ENCODE measurements at places on chromosomes 7 and 10.

DNA sequence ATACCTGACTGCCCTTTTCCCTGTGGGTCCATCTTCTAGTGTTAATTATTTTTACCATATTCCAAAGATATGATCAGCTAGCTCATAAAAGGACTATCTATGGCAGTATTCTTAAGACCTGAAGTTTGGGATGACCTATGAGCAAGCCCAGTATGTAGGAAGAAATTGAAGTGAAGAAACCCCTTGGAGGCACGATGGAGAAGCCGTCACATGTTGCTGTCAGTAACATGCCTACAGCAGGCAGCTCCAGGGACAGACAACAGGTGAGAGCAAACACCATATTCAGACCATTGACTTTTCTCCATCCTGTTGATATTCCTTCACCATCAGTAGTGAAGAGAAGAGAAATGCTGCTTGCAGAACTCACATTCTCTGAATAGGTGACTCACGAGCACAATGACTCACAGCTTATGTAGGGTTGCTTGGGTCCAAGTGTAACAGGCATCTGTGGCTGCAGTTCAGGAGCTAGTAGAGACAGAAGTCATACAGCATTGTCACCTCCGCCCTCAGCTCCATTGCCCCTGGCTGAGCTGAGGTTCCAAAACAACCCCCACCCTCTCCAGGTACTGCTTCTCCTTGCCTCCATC, 8.4 kb upstream of the LYZL2 start:
- DNase-seq = no peak

- DNase-seq = no peak
Observed at GRCh38 chr7:91264046-91264923, at the start of gene FZD1. Gene FZD1, plus strand, starts transcription at chr7:91264433. Its CDS starts 448 bp downstream, at chr7:91264881.

GRCh38 chr10:91805110-91805838, 7.0 kb downstream of the TNKS2 start:
- DNase-seq = no peak

GRCh38 chr7:111987115-111987826, 218.9 kb downstream of the DOCK4 start:
- DNase-seq = no peak

GRCh38 chr10:132066186-132066585, 440 bp downstream of the JAKMIP3 start:
- no peak for DNase-seq

DNA sequence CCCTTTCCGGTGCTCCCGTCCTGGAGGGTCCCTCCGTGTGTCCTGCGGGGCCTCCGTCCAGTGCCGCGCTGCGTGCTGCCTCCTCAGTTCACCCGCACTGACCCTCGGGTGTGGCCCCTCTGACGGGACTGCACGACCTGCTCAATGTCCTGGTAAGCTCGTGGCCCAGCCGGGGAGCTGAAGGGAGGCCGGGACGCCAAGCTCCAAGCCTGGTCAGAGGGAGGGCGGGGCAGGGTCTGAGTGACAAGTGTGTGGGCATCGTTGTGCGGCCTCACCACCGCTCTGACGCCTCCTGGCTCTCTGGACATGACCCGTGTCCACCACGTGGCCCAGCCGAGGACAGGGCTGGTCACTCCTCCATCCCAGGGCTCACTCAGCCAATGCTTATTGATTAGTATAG, 25.9 kb downstream of the FAM20C start:
- no peak for DNase-seq

GRCh38 chr7:68476966-68477365, 1121.3 kb upstream of the AUTS2 start:
- no peak for DNase-seq

- DNase-seq = peak; percentile 55
Observed at GRCh38 chr10:3782451-3783315, 2.3 kb downstream of the KLF6 start.

DNA sequence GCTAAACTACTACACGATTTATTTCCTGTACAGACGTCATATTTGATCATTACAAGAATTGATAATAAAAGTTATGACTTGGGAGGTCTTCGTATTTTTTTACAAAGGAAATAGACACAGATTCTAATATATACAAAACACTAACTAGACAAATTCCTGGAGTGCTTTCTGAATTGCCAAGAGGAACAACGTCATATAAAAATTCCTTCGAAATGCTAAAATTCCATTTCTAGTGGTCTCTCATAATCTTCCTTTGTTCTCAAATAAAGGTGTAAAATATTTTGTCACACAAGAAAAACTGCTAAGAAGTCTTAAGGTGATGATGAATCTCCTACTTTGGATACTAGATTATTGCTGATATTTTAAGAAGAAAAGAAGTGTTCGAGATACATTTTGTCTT, 85.4 kb downstream of the CDK6 start:
- DNase-seq = no peak

DNA sequence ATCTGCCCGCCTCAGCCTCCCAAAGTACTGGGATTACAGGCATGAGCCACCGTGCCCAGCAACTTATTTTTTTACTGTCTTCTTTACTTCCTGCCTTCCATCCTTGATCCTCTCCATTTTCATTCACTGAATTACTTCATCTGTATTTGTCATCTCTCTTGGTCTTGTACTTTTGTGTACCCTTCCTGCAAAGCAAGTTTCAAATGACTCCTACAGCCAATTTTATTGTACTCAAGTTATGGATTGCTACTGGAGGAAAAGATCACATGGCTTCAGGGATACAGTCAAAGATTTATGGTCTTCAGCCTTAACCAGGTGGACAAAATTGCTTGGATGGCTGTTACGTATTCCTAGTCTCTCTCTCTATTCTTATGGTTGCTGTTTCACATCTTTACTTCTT, 22.6 kb downstream of the SEPTIN7 start:
- DNase-seq = no peak

DNA sequence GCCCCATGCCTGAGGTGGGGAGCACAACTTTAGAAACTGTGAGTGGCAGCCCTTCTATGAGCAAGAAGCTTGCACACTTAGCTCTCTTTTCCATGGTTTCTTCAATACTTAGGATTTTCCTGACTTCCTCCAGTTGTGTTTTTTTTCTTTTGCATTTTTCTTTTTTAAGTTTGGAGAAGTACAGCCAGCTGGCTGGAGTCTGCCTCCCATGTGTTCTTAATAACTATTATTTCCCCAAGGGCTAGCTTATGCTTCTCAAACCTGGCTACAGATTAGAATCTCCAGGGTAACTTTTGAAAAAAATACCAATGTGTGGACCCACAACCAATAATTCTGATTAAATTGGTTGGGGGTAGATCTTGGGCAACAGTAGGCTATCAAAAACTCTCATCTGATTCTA, 37.4 kb upstream of the MEOX2 start:
- no peak for DNase-seq

GRCh38 chr10:48494611-48495010, 110.3 kb downstream of the ARHGAP22 start:
- no peak for DNase-seq

DNA sequence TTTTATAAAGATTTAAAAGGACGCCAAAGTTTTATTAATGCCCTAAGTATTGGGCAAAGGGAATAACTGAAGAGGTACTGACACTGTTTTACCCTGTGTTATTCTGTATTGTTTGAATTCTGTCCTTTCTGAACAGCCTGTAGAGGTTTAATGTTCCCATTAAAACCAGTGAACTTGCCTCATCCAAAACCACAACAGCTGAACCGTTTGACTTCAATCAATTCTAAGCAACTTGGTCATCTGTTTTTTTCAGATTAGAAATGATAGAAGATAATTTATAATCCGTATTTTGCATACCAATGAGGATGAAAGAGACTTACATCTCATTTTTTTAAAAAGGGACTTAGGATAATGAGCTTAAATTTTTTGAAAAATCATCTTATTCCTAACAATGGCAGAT, 40.4 kb downstream of the HACD1 start:
- DNase-seq = no peak

DNA sequence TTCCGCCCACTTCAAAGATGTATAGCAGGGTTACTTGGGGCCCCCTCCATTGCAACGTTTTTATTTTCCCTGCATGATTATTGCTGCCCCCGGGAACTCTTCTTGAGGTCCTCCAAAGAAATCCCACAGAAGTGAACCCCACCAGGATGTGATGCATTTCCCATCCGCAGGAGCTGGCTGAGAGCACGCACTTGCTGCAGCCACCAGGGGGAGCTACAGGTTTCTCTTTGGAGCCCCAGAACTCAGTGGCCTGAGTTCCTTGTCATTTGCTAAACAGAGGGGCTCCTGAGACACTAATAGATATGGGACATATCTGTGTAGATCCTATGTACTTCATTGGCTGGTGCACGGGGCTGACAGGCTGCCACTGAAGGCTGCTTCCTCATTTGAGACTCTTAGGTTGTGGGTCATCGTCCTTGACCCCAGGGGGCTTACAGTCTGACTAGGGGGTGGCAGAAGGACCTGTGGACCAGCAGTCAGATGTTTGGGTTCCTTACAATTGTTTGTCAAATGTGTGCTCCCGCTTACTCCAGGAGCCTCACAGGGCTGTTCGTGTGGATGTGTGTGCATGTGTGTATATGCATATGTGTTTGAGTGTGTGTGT, 52.3 kb upstream of the ENO4 start:
- peak; percentile 59 for DNase-seq

- DNase-seq = no peak
Observed at GRCh38 chr10:84084342-84084741, 55.0 kb upstream of the GHITM start.

- no peak for DNase-seq
Observed at GRCh38 chr10:102299873-102300272, 54.5 kb downstream of the GBF1 start.

- DNase-seq = no peak
Observed at GRCh38 chr7:88279323-88279722, 27.4 kb downstream of the STEAP4 start.

- DNase-seq = no peak
Observed at GRCh38 chr10:30830315-30831230, 201.0 kb upstream of the LYZL2 start.

- no peak for DNase-seq
Observed at GRCh38 chr10:36324831-36325230, 682.7 kb upstream of the FZD8 start.

GRCh38 chr7:158401826-158402225, 185.8 kb downstream of the PTPRN2 start:
- no peak for DNase-seq

- no peak for DNase-seq
Observed at GRCh38 chr7:111647881-111648280, 85.6 kb upstream of the IMMP2L start.

DNA sequence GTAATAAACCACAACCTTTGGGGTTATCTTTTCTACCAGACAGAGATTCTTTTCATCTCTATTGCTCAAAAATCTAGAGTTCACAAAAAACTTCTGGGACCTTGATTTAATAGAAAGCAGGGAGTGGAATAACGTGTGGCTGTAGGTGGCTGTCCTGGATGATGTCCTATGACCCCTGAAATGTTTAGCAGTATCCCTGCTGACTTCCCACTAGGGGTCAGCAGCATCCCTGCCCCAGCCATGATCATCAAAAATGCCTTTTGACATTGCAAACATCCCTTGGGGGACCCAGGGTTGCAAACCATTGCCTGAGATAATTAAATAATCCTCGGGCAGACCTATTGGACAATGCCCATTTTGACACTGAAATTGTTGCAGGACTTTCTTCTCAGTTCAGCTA, 177.1 kb downstream of the USP6NL start:
- no peak for DNase-seq

DNA sequence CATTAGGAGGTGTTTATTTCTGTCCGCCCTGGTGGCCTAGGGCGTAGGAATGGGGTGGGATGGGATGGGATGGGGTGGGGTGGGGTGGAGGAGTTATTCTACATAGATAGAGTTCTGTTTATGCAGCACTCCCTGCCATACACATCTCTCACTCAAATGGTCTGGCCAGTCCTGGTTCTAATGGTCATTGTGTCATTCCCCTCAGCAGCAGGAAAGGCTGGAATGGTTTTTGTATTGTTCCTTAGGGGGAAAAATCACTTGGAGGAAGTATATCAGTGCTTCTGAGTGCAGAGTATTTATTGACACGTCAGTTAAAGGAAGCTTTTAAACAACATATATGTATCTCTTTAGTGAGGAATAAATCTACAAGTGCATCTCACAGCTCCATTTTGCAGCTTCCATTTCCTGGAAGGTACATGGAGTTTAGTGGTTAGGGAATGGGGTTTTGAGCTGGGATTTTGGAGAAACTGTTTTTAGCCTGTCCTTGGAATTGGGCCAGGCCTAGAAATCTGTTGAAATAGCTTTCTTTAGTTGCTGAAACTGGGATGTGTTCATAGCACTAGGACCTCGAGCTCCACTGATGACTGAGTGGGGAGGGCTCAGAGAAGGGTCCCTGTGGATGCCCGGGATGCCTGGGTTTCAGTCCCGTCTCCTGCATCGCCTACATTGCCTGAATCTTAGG, 8.3 kb downstream of the TSPAN14 start:
- DNase-seq = no peak

DNA sequence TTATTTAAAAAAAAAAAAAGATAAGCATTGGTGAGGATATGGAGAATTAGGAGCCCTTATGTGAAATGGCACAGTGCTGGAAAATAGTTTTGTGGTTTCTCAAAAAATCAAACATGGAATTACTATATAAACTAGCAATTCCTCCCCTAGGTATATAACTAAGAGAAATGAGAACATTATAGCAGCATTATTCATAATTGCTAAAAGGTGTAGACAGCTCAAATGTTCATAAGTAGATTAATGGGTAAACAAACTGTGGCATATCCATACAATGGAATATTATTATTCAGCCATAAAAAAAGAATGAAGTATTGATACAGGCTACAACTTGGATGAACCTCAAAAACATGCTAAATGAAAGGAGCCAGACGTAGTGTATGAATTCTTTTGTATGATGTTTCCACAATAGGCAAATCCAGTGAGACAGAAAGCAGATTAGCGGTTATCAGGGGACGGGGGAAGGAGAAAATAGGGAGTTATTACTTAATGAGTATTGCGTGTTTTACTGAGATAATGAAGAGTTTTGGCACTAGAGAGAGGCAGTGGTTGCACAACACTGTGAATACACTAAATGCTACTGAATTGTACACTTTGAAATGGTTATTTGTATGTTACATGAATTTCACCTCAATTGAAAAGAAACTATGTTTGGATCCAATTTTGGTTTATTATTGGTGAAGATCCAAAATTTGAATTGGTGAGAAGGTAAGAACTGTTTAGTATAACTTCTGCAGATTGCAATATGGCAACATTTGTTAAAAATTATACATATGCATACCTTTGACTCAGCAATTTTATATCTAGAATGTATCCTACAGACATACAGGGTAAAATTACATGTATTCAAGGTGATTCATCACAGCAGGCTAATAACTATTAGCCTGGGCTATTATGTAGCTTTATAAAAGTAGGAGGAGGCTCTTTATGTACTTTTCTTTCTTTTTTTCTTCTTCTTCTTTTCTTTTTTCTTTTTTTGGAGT, 69.7 kb downstream of the VCL start:
- no peak for DNase-seq

GRCh38 chr10:65312876-65313275, 1613.0 kb upstream of the LRRTM3 start:
- no peak for DNase-seq

- DNase-seq = no peak
Observed at GRCh38 chr10:101453318-101453717, 99.4 kb downstream of the BTRC start.

GRCh38 chr7:158362912-158363905, 224.4 kb downstream of the PTPRN2 start:
- DNase-seq = no peak

DNA sequence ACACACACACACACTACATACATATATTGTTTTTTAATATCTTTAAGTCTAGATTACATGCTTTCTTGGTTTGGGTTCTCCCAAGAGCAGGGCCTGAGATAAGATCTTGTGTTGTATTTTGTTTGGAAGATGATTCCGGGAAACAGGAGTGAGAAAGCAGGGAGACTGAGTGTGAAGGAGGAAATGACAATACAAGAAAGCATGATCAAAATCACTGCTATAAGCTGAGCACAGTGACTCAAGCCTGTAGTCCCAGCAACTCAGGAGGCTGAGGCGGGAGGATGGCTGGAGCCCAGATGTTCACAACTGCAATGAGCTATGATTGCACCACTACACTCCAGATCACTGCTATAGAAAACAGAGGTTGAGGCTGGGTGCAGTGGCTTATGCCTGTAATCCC, 267.6 kb downstream of the SKIDA1 start:
- no peak for DNase-seq
